ENCODE measurements at places on chromosomes 12 and 14.
A peak's percentile ranks its signal among the peaks of the same experiment; 100 is the strongest.

GRCh38 chr12:78888568-78888967, 24.0 kb downstream of the SYT1 start:
- DNase-seq: no peak

DNA sequence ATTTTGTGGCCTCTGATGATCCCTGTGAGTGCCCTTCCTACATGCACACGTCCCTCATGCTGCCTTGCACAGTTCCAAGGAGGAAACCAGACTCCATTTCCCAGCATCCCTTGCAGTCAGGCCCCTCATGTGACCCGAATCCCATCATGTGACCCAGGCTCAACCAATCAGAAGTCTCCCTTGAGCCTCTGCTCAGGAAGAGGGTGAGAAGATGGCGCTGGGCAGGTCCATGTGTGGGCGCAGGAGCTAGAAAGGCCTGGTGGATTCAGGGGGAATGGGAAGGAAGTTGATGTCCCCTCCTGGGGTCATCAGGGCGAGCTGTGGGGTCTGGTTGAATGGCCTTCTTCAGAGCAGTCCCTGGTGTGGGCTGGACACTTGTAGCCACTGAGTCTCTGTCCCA, 240.5 kb downstream of the ADGRD1 start:
- no peak for DNase-seq

GRCh38 chr14:76576047-76576741, 185.1 kb upstream of the VASH1 start:
- DNase-seq: no peak

- no peak for DNase-seq
These were observed 50.5 kb upstream of the HIF1A start for GRCh38 chr14:61644834-61645233.

GRCh38 chr14:32939254-32940065, 781 bp downstream of the NPAS3 start:
- DNase-seq: peak; percentile 81

DNA sequence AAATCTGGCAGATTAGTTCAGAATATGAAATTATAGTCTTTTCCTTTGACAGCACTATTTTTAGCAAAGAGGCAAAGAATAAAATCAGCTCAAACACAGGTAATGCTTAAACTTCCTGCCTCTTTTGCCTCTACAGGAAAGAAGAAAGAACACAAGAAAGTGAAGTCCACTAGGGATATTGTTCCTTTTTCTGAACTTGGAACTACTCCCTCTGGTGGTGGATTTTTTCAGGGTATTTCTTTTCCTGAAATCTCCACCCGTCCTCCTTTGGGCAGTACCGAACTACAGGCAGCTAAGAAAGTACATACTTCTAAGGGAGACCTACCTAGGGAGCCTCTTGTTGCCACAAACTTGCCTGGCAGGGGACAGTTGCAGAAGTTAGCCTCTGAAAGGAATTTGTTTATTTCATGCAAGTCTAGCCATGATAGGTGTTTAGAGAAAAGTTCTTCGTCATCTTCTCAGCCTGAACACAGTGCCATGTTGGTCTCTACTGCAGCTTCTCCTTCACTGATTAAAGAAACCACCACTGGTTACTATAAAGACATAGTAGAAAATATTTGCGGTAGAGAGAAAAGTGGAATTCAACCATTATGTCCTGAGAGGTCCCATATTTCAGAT, 17.4 kb downstream of the TMPO start:
- no peak for DNase-seq

- DNase-seq: peak; percentile 62
These were observed 1.1 kb downstream of the INHBE start for GRCh38 chr12:57456145-57456700.

DNA sequence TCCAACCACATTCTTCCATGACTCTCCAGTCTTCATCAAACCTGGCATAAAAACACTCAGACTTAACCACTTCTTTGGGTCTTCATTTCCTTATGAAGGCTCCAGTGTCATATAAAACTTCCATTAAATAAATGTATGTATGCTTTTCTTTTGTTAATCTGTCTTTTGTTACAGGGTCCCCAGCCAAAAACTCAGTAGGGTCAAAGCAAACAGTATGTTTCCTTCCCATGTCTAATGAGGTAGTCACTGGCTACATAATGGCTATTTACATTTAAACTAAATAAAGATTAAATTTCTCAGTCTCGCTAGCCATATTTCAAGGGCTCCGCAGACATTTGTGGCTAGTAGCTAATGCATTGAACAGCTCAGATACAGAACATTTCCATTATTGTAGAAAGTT, 40.1 kb upstream of the STAB2 start:
- no peak for DNase-seq

GRCh38 chr14:69312608-69313007, 52.6 kb downstream of the GALNT16 start:
- no peak for DNase-seq

DNA sequence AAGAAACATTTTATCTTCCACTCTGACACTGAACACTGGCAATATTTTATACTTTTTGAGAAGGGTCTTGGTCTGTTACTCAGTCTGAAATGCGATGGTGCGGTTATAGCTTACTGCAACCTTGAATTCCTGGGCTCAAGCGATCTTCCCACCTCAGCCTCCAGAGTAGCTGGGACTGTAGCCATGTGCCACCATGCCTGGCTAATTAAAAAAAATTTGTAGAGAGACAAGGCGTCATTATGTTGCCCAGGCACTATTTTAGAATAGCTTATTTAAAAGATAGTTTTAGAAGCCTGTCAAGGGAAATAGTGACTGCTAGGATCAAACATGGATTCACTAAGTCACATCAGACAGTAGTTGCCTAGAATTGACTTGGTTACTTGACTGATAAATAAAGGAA, 5.9 kb downstream of the ERC1 start:
- DNase-seq: no peak

GRCh38 chr12:49251357-49251756, 13.5 kb upstream of the TUBA1C start:
- no peak for DNase-seq

DNA sequence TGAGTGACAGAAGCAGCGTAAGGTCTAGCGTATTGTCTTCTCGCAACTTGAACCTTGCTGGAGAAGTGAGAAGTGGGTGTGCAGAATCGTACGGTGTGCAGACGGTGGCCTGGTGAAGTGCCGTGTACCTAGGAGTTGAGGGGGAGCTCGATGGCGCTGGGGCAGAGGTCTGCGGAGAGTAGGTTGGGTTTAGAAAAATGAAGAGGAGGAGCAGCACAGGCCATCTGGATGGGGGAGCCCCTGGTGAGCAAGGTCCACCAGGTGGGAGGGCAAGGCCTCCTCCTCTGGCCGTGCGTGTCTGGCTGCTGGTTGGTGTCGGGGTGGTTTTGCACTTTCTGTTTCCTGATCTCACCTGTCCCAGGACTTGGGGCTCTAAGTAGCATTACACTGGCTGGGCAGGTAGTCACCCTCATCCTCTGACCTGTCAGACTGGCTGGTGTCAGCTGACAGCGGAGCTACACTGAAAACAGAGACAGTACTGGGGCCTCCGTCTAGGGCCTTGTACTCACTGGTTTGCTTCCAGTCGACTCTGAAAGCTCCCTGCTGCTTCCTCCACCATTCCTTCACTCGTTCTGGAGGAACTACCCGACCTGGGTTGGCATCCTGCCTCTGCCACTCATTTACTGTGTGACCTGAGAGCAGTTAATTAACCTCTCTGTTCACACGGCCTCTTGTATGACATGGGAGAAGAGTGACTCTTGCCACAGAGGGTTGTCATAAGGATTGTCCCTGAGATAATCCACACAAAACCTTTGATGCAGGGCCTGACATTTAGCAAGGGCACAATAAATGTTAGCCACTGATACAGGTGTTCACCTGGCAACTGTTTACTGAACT, 228.3 kb downstream of the SLC41A2 start:
- DNase-seq: no peak

DNA sequence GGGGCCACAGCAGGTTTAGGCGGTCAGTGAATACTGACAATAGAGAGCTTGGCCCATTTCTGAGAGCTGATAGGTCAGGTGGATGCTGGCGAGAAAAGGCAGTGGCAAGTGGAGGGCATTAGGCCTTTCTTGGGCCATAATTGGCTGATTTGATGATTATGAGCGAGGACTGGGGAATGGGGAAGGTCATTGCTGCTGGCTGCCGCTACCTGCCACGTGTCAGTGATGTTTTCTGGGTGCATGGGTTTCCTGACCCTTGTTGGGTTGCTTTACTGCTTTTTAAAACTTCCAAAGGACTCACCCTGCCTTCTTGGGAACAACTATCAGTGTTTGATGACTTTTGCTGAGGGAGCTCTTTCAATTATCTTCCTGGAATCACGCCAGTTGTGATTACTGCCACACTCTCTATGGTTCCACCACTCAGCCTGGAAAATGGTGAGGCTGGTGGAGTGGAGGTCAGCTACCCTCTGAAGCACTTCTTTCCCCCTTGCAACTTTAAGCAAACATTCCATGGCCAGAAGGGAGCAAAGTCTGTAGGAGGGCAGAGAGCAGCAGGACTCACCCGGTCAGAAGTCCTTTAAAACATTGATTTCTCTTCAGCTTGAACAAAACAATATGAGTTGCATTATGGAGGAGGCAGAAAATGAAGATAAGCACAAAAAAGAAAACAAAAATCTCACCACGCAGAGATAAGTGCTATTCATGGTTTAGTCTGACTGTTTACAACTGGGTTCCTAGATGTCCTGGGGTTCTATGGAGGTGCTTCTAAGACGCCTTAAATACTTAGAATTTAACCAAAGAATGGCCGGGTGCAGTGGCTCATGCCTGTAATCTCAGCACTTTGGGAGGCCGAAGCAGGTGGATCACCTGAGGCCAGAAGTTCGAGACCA, 12.1 kb upstream of the SLC10A1 start:
- DNase-seq: no peak

DNA sequence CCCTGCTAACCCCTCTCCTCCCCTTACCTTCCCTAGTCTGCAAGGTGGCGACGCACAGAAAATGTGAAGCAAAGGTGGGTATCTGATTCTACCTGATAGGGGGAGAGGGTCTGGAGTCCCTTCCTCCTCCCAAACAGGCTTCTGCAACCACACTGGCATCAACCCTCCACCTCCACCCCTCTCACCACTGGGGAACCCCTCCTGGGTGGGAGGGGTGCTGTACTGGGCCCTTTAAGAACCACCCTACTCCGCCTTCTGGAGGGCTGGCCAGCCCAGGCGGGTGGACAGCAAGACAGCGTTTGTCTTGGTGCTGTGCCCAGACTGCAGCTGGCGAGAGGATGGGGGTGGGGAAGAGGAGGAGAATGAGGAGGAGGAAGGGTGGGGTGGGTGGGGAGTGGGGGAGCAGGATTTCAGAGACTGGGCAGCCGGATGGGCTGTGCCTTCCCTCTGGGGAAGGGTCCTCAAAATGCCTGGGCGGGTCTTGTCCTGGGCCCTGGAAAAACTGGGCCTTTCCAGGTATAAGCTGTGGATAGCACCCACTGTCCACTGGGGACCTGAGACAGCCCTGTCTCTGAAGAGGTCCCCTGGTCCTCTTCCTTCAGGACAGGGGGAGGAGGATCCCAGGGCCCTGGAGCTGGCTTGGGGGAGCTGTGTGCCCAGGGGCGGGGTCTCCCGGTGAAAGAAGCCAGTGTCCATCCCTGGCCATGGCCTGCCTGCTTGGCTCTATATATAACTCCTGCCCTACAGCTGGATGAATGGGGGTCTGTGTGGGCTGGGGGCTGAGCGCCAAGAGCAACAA, 2.8 kb downstream of the TNS2 start:
- DNase-seq: no peak

GRCh38 chr12:2855546-2855945, 1.3 kb downstream of the TEX52 start:
- DNase-seq: no peak

DNA sequence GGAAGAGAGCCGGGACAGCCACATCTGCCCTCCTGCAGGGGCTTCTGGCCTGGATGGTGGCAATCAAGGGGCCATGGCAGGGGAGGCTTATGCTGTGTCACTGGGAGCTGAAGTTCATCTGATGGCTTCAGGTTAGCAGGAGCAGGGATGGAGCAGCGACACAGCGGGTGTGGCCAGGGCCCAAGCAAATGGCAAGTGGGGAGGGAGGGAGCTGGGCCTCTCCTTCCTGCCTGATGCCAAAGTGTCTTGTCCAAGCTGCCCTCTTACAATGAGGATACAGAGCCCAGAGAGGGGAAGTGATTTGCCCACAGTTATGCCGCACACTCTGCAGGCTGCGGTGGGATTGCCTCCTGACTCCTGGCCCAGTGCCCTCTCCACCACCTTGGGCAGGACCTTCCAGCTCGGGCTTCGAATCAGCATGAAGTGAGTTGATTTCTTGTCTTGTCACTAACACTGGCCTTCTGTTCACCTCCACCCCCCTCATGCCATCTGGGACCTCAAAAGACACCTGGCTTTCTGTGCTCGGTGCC, 51.3 kb downstream of the IQSEC3 start:
- no peak for DNase-seq

GRCh38 chr12:75389706-75390105, 1.2 kb upstream of the GLIPR1L2 start:
- DNase-seq: no peak

DNA sequence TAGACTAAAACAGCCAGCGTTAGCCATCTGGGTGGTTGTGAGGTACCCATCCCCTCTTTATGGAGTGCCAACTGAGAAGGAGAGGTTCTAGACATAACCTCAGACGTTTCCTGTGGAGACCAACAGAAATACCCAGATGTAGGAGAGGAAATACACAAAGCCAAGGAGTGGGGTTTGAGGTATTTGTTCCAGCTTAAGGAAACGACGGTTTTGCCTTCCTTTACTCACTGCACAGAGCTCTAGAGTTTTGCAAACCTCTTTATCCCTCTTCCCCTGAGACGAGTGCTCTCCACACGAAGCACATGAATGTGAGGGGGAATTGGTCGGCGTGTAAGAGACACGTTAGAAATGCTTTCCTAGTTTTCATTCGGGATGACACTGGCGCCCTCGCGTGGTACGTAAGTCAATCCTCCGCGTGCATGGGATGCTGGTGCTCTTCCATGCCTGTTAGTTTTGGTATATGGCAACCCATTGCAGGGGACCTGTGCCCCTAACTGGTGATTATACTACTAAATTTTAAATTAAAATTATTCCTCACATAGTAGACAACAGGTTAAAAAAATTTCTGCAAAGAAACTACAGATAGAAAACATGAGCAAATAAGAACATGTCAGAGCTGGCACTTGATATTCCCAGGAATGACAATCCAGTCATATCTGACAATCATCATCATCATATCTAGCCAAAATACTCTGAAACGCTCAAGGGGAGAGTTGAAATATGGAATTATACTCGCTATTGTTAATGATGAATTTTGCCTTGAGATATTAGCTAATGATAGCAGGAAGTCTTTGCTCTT, 121.7 kb downstream of the PPM1H start:
- DNase-seq: peak; percentile 63

GRCh38 chr12:103928682-103929045, 1.5 kb upstream of the HSP90B1 start:
- DNase-seq: no peak

GRCh38 chr14:105944632-105945610, 418.5 kb downstream of the TMEM121 start:
- DNase-seq: no peak

DNA sequence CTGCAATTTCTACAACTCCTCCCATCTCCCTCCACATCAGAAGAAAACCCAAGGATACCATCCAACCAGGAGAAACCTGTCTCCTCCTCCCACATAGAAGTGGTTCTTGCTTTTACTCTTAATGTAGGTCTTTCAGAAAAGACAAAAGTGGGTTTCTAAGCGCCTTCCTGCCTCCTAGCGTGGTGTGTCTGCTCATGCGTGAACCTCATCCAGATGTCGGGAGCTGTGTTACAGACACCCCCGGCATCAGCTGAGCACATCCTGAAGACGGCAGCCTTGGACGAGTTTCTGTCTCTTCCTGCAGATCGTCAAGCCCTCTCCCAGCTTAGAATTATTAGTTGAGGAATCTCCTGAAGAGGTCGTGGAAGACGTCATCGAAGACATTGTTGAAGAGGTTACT, 9.5 kb downstream of the LRRC43 start:
- no peak for DNase-seq
